ENCODE measurements at places on chromosomes 1 and 21.

- no peak for DNase-seq
These were observed 31.4 kb upstream of the DMBX1 start for GRCh38 chr1:46458190-46458589.

DNA sequence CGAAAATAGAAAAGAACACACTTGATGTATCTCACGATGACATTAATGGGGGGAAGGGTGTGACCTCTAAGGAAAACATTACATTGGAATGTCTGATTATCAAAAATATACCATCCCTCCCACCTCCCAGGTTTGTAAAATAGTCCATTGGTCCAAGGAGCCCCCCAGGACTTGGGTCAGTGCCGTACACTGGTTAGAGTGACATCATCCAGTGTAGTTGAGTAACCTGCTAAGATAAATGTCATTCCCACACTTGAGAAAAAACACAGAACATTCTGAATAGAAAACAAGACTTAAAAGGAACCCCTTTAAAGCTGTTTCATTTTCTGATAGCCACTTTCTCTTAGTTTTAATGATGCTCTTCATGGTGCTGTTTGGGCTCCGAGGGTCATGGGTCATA, 15.2 kb downstream of the DDX20 start:
- no peak for DNase-seq

GRCh38 chr1:64733581-64734286, 11.1 kb upstream of the RAVER2 start:
- DNase-seq: no peak

GRCh38 chr21:38129711-38130110, 127.1 kb upstream of the KCNJ15 start:
- no peak for DNase-seq

Measured in stimulated activated CD8-positive, alpha-beta memory T cell treated with anti-CD3 and anti-CD28 coated beads, Interleukin-2, amount 100 ng/mL, for 1 hour (primary cell).